ENCODE measurements at places on chromosomes 4 and X.
A peak's percentile ranks its signal among the peaks of the same experiment; 100 is the strongest.

GRCh38 chrX:67596839-67597790 is 53.3 kb downstream of the AR start:
- DNase-seq = no peak

- DNase-seq = no peak
These were observed 335.2 kb downstream of the FBXW7 start for GRCh38 chr4:152200511-152201333.

GRCh38 chrX:143664302-143664701 is 28.4 kb upstream of the SLITRK4 start:
- no peak for DNase-seq

GRCh38 chr4:83921124-83921523 is 385.2 kb downstream of the GPAT3 start:
- DNase-seq = no peak

- no peak for DNase-seq
These were observed 69.8 kb downstream of the IGSF1 start for GRCh38 chrX:131219271-131219670.

DNA sequence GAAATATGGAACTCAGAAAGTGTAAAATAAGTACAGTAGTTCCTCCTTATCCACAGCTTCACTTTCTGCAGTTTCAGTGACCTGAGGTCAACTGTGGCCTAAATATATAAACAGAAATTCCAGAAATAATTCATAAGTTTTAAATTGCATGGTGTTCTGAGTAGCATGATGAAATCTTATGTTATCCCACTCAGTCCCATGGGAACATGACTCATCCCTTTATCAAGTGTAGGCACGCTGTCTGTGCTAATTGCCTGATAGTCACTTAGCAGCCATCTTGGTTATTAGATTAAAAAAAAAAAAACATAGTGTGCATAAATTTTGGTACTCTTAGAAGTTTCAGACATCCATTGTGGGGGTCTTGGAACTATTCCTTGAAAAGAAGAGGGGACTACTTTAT is 983.4 kb upstream of the ADGRL3 start:
- DNase-seq = no peak

- peak; percentile 26 for DNase-seq
These were observed 4.9 kb upstream of the ZNF81 start for GRCh38 chrX:47831788-47832187.

DNA sequence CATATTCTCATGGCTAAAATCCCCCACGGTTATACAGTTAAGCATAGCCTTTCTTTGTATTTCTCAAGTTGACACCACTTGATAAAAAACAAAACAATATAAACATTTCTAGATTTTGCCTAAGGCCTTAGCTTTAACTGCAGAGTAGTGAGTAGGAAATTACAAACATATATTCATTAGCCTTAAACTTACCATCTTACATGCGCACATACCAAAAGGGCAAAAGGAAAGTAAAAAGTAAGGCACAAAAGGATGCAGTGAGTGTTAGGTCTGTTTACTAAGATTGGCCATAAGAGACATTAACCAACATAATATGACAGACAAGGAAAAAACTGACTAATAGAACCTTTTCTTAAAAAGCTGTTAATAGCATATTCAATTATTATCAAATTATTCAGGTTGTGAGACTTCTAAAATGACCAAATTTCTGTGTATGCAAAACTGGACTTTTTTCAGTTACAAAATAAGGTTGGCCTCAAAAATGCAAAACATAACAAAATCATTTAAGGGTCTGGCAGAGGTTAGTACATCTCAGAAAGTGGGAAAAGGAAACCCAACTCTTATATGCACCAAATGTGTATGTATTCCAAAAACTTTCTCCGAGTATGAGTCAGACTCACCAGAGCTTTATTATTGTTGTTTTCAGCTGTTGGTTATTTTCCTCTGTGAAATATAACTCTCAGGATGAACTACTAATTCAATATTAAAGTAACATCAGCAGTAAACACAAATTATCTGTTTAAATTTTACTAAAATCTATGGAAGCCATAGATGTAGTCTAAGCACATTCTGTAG is 39.9 kb downstream of the SEPSECS start:
- no peak for DNase-seq

DNA sequence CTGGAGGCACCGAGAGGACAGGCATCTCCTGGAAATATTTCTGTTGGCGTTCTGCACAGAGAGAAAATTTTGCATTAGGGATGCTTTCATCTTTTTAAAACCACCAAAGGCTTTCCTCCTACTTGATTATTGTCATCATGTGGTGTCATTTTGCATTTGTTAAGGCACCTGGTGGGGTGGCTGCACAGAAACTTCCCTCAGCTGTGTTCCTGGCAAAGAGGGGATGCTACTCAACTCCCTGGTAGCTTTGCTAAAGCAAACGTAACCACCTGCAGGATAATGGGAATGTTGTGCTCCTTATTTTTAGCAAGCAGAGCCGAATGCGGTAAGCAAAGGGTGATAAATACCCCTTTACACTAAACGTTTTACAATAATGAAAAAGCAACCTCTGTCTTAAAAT is 229.8 kb downstream of the STIM2 start:
- DNase-seq = no peak

DNA sequence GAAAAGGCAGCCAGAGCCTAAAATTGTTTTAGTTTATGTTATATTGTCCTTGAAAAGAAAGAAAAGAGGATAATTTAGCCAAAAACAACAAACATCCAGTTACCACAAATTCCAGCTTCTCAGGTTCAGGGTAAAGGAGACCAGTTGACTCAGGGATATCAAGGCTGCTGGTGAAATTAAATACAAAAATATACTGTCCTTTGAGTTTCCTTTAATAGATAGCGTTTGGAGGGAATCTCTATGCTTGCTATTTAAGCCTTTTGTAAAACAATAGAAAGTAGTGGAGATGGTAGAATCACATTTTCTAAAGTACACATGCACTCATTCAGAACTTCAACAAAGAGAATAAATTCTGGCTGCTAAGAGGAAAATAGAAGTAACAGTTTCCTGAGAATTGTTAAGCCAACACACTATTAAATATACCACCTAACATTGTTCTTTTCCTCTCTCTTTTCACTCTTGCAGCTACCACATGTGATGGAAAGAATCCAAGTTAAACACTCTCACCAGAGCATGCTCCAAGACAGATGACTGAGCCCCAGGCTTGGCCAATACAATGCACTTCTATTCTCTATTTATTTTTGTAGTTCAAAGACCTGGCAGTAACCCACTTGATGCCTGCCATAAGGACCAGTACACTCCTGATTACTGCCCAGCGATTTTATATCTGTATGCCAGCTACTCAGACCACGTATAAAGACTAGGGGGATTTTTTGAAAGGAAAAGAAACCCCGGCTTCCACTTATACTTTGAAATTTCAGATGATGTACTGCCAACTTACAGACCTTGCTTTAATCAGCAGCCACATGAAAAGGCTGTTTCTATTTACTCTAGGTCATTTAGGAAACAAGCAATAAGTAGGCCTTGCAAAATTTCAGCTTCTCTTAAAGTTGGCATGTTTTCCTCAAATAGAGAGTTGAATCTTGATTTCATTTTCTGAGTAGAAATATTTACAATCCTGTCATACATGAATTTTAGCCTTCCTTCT is 756.9 kb downstream of the FAT4 start:
- DNase-seq = no peak

GRCh38 chrX:154603438-154604430 is 15.3 kb downstream of the CTAG1B start:
- no peak for DNase-seq

GRCh38 chr4:113335746-113336145 is 286.3 kb downstream of the ANK2 start:
- no peak for DNase-seq

- DNase-seq = no peak
These were observed 76.7 kb upstream of the SLC4A4 start for GRCh38 chr4:71262161-71262560.

- DNase-seq = no peak
These were observed 40.1 kb upstream of the HELT start for GRCh38 chr4:184978211-184978610.

DNA sequence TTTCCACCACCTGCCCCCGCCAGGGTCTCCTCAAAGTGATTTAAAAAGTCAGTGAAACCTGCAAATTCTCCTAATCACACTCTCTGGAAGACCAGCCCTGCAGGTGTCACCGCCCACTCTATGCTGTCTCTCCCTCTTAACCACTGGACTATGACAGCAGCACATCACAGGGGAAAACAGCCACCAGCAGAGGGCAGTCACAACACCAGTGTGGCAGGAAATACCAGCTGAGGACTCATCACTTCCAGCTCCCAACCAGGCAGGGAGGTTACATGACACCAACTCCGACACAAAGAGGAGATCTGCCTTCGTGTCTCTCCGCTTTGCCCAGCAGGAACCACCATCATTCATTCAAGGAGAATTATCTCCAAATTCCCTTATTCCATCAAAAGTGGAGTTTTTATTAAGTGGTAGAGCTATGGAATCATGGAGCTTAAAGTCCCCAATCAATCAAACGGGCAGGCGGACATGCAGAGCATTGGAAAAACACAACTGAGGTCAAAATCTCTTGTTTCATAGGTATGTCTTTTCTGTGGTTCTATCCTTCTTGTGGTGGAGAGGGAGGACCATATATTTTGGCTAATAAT is 91.3 kb downstream of the NSUN7 start:
- peak; percentile 38 for DNase-seq

DNA sequence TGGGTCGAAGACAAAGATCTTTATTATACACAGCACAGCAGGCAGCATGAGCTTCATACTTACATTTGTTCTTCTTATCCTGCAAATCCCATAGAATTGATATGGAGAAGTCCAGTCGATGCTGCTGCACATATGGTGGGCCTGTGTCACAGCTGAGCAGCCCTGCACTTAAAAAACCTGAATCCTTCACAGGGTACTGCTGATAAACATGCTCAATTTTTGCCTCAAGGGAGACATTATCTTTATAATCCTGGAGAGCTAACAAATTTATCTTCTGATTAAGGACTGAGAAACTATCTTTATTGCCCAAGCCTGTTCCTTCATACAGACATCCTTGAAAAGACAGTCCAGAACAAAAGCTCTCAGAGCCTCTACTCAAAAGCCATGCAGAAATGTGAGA is 434.4 kb upstream of the FAM47C start:
- DNase-seq = no peak
